Activated naive CD4-positive, alpha-beta T cell treated with anti-CD3 and anti-CD28 coated beads, Interleukin-2, amount 10 ng/mL, durations not matched to agents 7 days and 5 days (primary cell): ENCODE measurements at places on chromosomes 16 and 17.

DNA sequence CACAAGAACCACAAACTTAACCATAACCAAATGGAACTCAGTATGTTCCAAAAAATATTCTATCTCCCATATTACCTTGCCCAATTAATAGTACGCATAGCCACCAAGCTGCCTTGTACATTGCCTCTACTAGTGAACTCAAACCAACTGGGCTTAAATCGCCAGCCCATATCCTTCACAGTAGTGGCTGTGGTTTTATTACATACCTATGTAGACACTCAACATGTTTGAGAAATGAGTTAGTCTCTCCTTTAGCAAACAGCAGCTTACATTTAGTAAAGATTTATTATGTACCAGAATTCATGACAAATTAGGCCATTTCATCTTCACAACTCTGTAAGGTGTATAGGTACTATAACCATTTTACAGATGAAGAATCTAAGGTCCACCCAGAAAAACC lies 41.4 kb downstream of the GRB2 start:
- no peak for DNase-seq

DNA sequence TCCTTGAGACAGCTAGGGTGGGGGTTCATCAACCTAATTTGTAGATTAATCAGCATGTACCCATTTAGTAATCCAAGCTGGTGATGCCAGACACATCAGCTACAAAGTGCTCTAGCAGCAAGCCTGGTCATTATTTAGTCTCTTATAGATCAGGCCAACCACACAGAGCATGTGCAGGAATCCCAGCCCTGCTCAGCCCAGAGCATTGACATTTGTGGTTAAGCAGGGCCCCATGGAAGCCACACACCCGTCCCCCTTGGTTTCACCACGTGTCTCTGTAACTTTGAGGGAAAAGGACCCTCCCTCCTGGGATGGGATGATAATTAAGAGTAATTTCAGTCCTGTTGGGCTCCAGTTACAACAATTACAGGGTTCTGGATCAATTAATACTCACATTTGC lies 268.8 kb upstream of the RPL38 start:
- DNase-seq = no peak

GRCh38 chr16:3021449-3022207 lies 1.5 kb downstream of the TNFRSF12A start:
- peak; percentile 84 for DNase-seq

DNA sequence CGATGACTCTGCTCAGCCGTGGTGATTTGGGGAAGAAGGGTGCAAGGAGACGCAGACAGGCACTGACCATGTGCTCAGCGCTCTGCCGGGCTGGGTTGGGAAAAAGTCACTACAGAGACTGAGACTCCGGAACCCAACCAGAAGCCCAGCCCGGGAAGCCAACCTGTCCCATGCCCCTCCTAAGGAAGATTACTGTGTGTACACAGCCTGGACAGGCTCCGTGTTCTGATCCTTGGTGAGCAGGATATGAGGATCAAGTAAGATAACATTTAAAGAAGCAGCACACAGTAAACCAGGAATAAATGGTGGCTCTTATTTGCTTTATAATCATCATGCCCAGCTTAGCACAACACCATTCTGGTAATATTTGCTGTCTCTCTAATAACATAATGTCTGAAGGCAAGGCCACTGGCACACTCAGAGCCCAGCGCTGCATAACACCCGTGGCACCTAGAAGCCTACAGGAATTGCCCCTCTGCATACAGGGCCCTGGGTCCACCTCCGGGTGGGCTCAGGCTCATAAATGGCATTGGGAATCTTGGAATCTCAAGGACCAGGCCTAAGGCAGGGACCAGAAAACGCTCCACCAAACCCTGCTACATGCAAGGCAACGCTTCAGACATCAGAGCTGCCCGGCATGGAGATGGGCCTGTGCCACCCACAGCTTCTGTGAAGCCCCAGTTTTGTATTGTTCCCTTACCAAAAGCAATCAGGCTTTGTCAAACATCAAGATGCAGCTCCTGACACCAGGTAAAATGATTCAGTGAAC lies 113.5 kb downstream of the DYNLRB2 start:
- DNase-seq = no peak

- no peak for DNase-seq
These were observed 2.2 kb upstream of the UBE2Z start for GRCh38 chr17:48905987-48906515.

- no peak for DNase-seq
These were observed 10.9 kb upstream of the GINS2 start for GRCh38 chr16:85699628-85700027.

- DNase-seq = peak; percentile 60
These were observed 415 bp upstream of the FLOT2 start for GRCh38 chr17:28897769-28898526.

- peak; percentile 87 for DNase-seq
These were observed 22.0 kb upstream of the GOT2 start for GRCh38 chr16:58755989-58756649.

GRCh38 chr17:49557312-49558024 lies 18.2 kb upstream of the NXPH3 start:
- DNase-seq = peak; percentile 59

DNA sequence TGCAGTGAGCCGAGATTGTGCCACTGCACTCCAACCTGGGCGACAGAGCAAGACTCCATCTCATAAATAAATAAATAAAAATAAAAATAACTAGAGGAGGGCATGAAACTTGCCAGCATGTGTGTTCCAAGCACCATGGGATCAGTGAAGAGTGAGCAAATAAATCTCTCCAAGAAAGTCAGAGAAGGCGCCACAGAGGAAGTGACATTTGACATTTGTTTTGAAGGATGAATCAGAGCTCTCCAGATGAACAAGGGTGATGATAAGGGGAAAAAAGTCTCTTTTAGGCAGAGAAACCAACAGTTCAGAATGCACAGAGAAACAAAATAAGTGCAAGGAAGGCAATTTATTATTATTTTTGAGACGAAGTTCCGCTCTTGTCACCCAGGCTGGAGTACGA lies 50.3 kb downstream of the IST1 start:
- DNase-seq = no peak
